ENCODE measurements at places on chromosomes 16 and 17. TPM values are rescaled to one million over a fixed set of nuclear protein-coding genes. Genes with fewer than 3 reads are reported as not detected.

ZSCAN10 gene
- 0.08 TPM for polyA plus RNA-seq

GRCh38 chr16:31382485-31383161 is 10.5 kb upstream of the ITGAD start:
- no peak for DNase-seq

GRCh38 chr17:76791053-76791980 is 53.4 kb downstream of the MFSD11 start:
- DNase-seq, result no peak

DNA sequence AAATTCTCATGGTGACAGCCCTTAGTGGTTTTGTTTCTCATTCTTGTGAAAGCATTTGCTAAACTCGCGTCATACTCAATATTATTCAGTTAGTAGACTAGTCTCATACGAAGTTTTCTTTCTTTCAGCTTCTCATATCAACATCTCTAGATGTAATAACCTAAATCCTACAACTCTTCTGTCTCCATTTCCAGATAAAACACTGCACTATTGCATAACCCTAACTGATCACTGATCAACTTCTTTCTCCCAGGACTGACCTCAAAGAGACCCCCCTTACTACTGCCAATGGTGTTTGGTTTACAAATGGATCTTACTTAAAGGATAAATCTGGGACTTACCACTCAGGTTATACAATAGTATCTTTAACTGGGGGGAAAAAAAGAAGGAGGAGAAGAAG is 36.3 kb upstream of the TEKT1 start:
- DNase-seq, result no peak

GDPD1 gene
- polyA plus RNA-seq, result 2.0 TPM

- DNase-seq, result no peak
Measured at GRCh38 chr17:73983621-73984400, 219.7 kb upstream of the RPL38 start.

CTNS gene
- polyA plus RNA-seq, result 7.8 TPM

CCL16 gene
- polyA plus RNA-seq, result 0.39 TPM

GRCh38 chr17:3976675-3977171 is 12.5 kb upstream of the ATP2A3 start:
- DNase-seq, result no peak

GRCh38 chr17:2057175-2057759 is 2.4 kb downstream of the HIC1 start:
- DNase-seq, result no peak

GRCh38 chr16:84836234-84836647 is 16.5 kb downstream of the CRISPLD2 start:
- DNase-seq, result no peak

PDE6G gene
- 3.9 TPM for polyA plus RNA-seq

EVI2B gene
- 2.2 TPM for polyA plus RNA-seq

DNA sequence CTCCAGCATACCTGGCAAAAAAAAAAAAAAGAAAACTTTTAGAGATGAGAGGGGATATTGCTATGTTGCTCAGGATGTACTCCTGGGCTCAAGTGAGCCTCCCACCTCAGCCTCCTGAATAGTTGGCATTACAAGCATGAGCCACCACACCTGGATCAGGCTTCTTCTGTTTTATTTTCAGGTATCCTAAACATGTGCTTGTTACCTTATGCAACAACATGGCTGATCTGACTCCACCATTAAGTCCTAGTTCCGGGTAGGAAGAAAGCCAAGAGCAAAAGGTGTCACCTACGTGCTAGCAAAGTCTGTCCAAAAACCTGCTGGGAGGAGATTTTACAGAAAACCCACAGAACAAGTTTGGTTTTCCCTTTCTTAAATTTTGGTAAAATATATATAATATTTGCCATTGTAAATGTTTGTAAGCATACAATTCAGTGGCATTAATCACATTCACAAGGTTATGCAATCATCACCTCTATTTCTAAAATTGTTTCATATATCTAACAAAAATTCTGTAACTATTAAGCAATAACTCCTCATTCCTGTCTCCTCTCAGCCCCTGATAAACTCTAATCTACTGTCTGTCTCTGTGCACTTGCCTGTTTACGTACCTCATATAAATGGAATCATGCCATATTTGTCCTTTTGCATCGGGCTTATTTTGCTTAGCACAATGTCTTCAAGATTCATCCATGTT is 9.1 kb upstream of the CACNG3 start:
- no peak for DNase-seq

- DNase-seq, result no peak
Measured at GRCh38 chr16:16989368-16989767, 481.4 kb downstream of the XYLT1 start.

CA5A gene
- 0.11 TPM for polyA plus RNA-seq

DNA sequence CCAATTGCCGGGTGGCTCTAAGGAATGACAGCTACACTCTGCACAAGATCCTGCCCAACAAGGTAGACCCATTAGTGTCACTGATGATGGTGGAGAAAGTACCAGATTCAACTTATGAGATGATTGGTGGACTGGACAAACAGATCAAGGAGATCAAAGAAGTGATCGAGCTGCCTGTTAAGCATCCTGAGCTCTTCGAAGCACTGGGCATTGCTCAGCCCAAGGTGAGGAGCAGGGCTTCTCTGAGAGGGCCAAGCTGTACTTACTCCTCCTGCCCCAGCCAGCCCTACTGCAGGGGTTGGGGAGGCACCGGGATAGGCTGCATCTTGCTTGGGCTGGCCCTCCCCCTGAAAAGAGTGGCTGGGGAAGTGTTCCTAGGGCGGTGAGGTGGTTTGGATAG is 2.8 kb upstream of the FTSJ3 start:
- DNase-seq, result no peak

DNA sequence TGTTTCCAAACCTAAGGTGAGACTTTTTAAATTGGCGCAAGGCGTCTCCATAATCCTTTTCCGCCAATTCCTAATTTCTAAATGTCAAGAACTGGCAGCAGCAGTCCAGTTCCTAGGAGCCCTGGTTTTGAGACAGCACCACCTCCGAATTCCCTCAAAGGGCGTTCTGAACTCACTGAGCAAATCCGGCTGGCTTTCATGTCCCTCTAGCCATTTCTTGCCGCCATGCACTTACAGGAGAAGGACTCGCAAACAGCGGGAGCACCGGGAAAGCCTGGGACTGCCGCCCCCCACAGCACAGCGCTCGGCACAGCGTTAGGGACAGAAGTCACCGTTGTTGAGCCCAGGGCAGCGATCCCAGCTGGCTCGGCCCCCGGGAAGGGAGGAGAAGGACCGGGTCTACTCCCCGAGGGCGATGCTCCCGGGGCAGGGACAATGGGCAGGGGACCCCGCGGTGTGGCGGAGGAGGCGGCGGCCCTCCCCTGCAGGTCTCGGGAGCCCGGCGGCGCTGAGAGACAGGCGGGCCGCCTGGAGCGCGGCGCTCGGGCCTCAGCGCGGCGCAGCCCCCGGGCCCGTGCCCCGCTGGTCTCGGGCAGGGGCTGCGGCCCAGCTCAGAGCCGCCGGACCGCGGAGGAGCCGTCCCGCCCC is 545 bp downstream of the ARHGAP17 start:
- DNase-seq, result no peak

GRCh38 chr17:56786989-56787482 is 46.7 kb downstream of the C17orf67 start:
- no peak for DNase-seq

All from forelimb muscle (tissue), 1 donor.